ENCODE measurements at places on chromosomes 3 and 15. TPM values are rescaled to one million over a fixed set of nuclear protein-coding genes. Genes with fewer than 3 reads are reported as not detected.

TRIM71 gene
- not detected for total RNA-seq

SEMA6D gene
- total RNA-seq = 17.7 TPM

CSNK1G1 gene
- 13.8 TPM for total RNA-seq

OSTN gene
- not detected for total RNA-seq

ERICH6 gene
- 0.41 TPM for total RNA-seq

DCUN1D1 gene
- total RNA-seq = 33.8 TPM

PLSCR4 gene
- 28.3 TPM for total RNA-seq

ARPIN gene
- total RNA-seq = 23.0 TPM

DAG1 gene
- 63.4 TPM for total RNA-seq

DGKG gene
- total RNA-seq = 0.27 TPM

SH2D7 gene
- not detected for total RNA-seq

LRRIQ4 gene
- total RNA-seq = 0.09 TPM

FILIP1L gene
- total RNA-seq = 34.3 TPM

GRCh38 chr3:49718858-49719213, 648 bp downstream of the AMIGO3 start:
- no peak for DNase-seq

- peak; percentile 11 for DNase-seq
Measured at GRCh38 chr3:146650691-146651442, 45.7 kb upstream of the PLSCR5 start.

DNA sequence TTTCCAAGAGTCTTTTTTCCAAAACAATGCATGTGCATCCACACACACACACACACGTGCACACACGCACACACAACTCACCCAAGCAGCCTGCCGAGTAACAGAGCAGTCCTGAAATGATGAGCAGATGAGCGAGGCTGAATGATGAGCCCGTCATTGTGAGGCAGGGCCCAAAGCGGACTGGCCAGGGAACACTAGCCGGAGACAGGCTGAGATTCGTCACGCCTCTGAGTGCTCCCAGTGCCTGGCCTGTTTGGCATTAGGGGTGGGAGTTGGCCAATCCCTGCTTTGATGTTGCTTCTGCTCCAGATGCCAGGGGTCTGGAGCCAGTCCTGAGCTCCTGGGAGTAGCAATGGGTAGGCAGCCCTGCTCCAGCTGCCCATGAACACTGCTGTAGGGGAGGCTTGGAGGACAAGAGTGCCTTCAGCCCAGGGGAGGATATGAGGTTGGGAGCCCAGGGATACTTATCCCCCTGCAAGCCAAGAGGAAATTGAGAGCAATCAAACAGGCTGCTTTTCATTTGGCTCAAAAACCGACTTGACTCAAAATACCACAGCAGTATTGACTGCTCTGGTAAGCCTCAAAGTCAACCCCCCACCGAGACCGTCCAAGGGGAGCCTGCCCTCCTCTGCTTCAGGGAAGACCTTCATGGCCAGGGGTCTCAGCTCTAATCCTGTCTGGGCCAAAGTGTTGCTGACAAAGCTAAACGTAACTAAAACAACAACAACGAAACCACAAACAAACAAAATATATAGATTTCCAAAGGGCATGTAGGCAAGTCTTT, 22.9 kb downstream of the COLQ start:
- DNase-seq = no peak

GRCh38 chr3:16768956-16769355, 115.8 kb upstream of the PLCL2 start:
- peak; percentile 60 for DNase-seq

DNA sequence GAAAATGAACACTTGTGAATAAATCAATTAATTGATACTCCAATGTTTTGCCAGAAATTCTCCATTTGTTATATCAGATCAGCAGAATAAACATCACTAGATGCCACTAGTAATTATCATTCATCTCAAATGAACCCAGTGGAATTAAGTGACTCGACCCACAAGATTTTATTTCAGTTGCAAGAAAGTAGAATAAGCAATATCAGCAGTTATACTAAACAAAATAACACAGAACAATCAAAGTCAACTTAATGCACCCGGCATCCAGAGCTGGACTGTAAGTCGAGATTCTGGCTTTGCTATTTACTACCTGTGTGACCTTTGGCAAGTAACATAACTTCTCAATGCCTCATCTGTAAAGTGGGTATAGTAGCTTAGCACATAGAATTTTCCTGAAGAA, 256.5 kb downstream of the MEIS2 start:
- DNase-seq = no peak

- peak; percentile 21 for DNase-seq
Measured at GRCh38 chr3:158312560-158313141, 202.8 kb downstream of the RSRC1 start.

DNA sequence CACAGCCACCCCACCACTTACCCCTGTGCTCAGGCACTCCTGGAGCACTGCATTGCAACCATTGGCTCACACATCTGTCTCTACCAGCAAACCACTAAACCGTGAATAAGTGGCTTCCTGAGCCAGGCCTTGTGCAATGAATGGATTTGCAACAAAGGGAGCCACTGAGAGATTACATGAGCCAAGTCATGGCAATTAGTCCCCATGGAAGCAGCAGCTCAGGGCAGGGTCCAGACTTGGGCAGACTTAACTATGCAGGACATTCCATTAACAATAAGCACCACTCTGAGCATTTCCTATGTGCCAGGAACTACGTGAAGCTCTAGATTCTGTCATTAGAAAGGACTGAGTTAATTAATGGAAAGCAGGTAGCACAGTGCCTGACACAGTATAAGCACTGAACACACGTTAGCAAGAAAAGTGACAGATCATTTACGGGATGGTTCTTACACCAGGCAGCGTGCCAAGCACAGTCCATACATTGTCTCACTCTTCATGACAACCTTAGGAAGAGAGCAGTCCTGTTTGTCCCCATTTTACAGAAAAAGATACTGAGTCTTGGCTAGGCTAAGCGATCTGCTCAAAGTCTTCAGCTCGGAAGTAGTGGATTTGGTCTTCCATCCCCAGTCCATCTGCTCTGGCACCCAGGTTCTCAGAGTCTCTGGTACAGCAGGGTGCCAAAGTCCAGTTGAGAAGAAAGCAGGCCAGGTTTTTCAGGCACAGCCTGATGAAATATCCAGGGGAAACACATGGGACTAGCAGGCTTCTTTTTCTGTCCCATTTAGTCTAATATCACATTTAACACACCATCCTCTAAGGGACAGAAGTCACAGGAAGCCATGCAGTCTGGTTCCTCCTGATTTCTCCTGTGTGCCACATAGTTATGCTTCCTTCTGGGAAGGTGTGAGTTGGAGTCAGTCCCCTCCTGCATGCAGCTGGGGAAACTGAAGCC, 44.1 kb downstream of the LIPC start:
- DNase-seq = peak; percentile 79

DNA sequence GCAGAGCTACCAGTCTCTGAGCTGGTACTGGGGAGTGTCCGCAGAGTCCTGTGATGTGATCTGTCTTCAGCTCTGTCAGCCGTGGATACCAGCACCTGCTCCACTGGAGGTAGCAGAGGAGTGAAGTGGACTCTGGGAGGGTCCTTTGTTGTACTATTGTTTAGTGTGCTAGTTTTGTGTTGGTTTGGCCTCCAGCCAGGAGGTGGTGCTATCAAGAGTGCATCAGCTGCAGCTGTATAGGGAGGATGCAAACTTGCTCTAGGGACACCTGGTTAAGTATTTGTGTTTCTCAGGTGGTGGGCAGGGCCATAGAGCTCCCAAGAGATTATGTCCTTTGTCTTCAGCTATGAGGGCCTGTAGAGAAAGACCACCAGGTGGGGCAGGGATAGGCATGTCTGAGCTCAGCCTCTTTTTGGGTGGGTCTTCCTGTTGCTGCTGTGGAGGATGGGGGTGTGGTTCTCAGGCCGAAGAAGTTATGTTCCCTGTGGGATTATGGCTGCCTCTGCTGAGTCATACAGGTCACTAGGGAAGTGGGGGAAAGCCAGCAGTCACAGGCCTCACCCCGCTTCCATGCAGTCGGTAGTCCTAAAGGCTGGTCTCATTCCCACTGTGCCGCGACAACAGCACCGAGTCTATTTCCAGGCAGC, 443.2 kb upstream of the TBL1XR1 start:
- no peak for DNase-seq

- peak; percentile 55 for DNase-seq
Measured at GRCh38 chr3:30611613-30612436, 5.4 kb downstream of the TGFBR2 start.

- DNase-seq = no peak
Measured at GRCh38 chr3:79947957-79948356, 180.2 kb upstream of the ROBO1 start.

GRCh38 chr3:156170571-156170970, 50.2 kb downstream of the KCNAB1 start:
- DNase-seq = no peak

GRCh38 chr3:97952872-97953271, 19.4 kb downstream of the RIOX2 start:
- no peak for DNase-seq

GRCh38 chr3:98003306-98003969, 31.2 kb upstream of the RIOX2 start:
- no peak for DNase-seq

DNA sequence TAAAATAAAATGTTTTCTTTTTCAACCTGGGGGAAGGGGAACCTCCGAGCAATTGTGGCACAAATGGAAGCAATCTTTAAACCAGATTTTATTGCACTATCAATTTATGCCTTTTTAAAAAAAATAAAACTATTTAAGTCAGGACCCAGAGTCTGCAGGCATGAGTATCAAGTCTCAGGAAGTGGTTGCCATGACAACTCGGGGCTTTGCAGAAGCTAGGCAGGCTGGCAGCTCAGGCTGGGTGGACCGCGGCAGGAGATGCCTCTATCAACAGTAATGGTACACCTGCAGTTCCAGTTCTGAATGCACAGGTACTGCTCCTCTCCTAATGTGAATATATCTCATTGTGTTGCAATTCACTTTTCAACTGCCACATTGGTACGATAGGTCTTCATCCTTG, 447.7 kb downstream of the GABRG3 start:
- no peak for DNase-seq

- no peak for DNase-seq
Measured at GRCh38 chr3:113243071-113243470, 31.7 kb downstream of the BOC start.

- no peak for DNase-seq
Measured at GRCh38 chr3:15065550-15066007, 464 bp upstream of the MRPS25 start.

DNA sequence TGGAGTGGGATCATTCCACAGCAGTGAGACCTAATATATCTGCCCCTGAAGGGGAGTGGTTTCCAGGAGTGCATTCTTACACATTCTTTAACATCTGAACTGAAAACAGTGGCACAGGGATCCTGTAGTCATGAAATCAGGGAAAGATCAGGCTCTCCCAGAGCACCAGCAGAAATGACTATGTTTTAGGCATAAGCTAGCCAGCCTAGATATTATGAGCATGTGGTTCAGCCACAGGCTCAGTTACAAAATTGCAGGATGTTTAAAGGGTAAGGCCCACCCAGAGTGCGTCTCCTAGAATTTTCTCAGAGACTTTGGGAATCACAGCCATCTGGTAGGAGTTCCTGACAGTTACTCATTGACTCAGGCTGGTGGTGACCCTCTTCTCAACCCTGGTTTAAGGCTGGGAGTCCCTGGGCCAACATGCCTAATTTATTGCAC, 20.9 kb downstream of the FSTL1 start:
- peak; percentile 77 for DNase-seq
